ENCODE measurements at places on chromosomes 12 and 14. TPM values are rescaled to one million over a fixed set of nuclear protein-coding genes. Genes with fewer than 3 reads are reported as not detected.

The CERS5 gene
- 30.3 TPM for total RNA-seq

- H3K4me3 ChIP-seq: no peak overlapping the region
- peaks cover 27% of the 10 kb centered on the region for H3K4me1 ChIP-seq
- H3K27me3 ChIP-seq: no peaks in the 10 kb centered on the region
- H3K36me3 ChIP-seq: no peaks in the 10 kb centered on the region
- H3K27ac ChIP-seq: peak overlapping the region; percentile 5
These were observed 180.7 kb upstream of the SLC38A2 start for GRCh38 chr12:46553266-46553665.

The MGST1 gene
- 102 TPM for total RNA-seq

- H3K4me3 ChIP-seq: no peak overlapping the region
- DNase-seq: no peak
- H3K27me3 ChIP-seq: no peaks in the 10 kb centered on the region
- no peaks in the 10 kb centered on the region for H3K36me3 ChIP-seq
- H3K4me1 ChIP-seq: no peaks in the 10 kb centered on the region
These were observed 138.5 kb downstream of the NDUFA12 start for GRCh38 chr12:94864987-94865386.

The AQP2 gene
- not detected for total RNA-seq

- H3K4me1 ChIP-seq: no peaks in the 10 kb centered on the region
- DNase-seq: no peak
- no peak overlapping the region for H3K27ac ChIP-seq
- H3K36me3 ChIP-seq: no peaks in the 10 kb centered on the region
These were observed 29.2 kb downstream of the BBS10 start for GRCh38 chr12:76318773-76319594.

The CEP83 gene
- total RNA-seq: 29.1 TPM

GRCh38 chr12:97061171-97061570 lies 154.1 kb downstream of the NEDD1 start:
- H3K4me3 ChIP-seq: no peak overlapping the region
- no peak for DNase-seq
- no peaks in the 10 kb centered on the region for H3K36me3 ChIP-seq
- H3K4me1 ChIP-seq: no peaks in the 10 kb centered on the region
- no peaks in the 10 kb centered on the region for H3K27me3 ChIP-seq

DNA sequence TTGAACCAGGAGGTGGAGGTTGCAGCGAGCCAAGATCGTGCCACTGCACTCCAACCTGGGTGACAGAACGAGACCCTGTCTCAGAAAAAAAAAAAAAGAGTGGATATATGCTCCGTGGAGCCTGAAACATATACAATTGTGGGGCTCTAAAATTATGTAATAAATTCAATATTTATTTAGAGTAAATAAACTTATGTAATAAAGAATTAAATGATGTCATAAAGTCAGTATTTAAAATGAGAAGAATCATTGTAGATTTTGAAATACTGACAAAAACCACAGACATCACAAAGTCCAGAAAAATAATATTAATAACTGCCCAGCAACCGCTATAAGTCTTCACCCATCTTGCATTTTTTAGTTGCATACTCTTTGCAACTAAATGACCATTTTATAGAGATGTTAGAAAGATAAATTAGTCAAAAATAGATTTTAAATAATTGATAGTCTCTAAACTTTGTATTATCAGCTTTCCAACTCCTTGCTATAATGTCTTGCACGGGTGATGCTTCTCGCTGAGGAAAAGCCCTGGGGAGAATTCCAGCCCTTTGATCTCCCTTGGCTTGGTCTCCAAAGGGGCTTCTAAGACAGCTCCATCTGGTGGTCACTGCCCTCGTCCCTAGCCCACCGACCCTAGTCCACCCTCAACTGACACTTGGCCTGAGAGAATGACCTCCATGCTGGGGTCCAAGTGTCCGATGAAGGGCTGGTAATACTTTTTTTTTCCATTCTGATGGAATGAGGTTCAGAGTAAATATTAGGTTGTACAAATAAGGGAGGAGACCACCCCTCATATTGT lies 7.9 kb upstream of the TMBIM6 start:
- H3K27me3 ChIP-seq: no peaks in the 10 kb centered on the region
- H3K36me3 ChIP-seq: no peaks in the 10 kb centered on the region
- no peak overlapping the region for H3K27ac ChIP-seq
- no peak for DNase-seq
- H3K4me3 ChIP-seq: no peak overlapping the region
- no peaks in the 10 kb centered on the region for H3K4me1 ChIP-seq

- no peaks in the 10 kb centered on the region for H3K36me3 ChIP-seq
- no peak overlapping the region for H3K27ac ChIP-seq
- H3K4me3 ChIP-seq: no peak overlapping the region
- DNase-seq: no peak
- H3K4me1 ChIP-seq: peaks cover 8% of the 10 kb centered on the region
These were observed 91.7 kb downstream of the TMX1 start for GRCh38 chr14:51331486-51332367.

GRCh38 chr14:57168138-57168679 lies 100.5 kb downstream of the EXOC5 start:
- no peak overlapping the region for H3K4me3 ChIP-seq
- no peaks in the 10 kb centered on the region for H3K4me1 ChIP-seq
- no peak for DNase-seq
- H3K27me3 ChIP-seq: no peaks in the 10 kb centered on the region

DNA sequence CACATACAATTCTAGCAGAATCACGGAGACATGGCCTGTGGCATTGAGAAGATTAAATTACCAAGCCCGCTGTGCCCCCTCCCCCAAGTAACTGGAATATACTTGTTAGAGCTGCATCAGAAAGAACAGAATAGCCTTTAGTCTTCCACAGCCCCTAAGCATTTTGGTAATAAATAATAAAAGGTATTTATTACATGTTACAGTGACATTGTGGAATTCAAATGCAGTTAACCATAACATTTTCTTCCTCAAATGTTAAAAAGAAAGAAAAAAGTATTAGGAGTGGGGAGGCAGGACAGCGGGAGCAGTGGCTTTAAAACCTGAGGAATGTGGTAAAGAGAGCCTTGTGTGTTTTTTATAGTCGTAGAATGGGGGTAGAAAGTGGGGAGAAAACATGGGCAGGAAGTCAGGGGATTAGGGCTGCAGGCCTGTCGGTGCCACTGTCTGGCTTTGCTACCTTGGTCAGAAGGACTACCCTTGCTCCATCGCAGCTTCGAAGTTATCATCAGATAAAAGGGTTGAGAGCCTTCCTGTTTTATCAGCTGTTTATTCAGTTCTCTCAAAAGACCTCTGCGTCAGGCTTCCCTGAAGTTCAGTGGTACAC lies 255.9 kb downstream of the MSRB3 start:
- no peaks in the 10 kb centered on the region for H3K4me1 ChIP-seq
- H3K4me3 ChIP-seq: no peak overlapping the region
- DNase-seq: no peak
